NCI-H345 (cell line): ENCODE measurements at places on chromosomes 2 and 18.

- DNase-seq, result no peak
Observed at GRCh38 chr18:23627321-23627720, 35.4 kb downstream of the ANKRD29 start.

- no peak for DNase-seq
Observed at GRCh38 chr2:195445639-195446038, 211.4 kb upstream of the SLC39A10 start.

- no peak for DNase-seq
Observed at GRCh38 chr2:59737299-59737698, 816.2 kb downstream of the BCL11A start.

- no peak for DNase-seq
Observed at GRCh38 chr2:96546797-96547196, 10.2 kb downstream of the ARID5A start.

- DNase-seq, result no peak
Observed at GRCh38 chr18:46290440-46291020, 186.3 kb downstream of the HAUS1 start.

DNA sequence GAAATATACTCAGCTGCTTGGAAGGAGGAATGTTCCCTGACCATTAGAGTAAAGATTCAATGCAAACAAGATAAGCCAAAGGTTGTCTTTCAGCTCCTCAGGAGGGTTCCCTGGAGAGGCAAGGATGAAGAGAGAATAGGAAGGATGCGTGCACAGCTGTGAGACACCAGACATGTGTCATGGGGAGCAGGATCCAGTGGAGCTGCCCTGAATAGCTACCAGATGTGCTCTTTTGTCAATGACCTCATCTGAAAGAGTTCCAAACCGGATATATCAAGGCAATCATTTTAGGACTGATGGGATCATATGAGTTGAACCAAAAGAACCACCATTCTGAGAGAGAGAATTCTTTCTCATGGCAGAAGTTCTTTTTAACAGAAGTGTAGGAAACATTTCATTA is 490.6 kb downstream of the IRS1 start:
- DNase-seq, result no peak

DNA sequence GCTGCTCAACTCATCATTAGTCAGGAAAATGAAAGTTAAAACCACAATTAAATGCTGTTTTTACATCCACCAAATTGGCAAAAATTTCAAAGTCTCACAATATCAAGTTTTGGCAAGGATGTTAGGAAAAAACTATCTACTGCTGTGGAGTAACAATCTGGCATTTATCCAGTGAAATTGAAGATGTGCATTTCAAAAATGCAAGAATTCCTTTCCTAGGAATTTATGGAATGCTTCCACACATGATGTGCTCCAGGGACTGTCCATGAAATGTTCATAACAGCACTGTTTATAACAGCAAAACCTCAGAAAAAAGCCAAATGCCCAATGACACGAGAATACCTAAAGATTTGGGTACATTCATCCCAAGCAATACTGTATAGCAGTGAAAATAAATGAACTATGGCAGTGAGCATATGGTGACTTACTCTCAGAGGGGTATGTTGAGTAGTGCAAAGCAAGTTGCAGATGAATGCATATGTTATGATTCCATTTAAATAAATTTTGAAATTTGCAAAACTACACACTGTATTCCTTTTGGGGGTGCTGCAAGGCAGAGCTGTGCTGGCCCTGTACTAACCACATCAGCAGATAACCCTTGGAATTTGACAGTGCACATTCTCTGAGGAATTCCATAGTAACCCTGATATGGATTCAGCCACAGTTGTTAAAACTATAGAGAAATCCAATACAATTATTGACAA is 41.3 kb upstream of the GYPC start:
- DNase-seq, result no peak

GRCh38 chr2:181396256-181397123 is 60.7 kb upstream of the ITGA4 start:
- DNase-seq, result no peak

DNA sequence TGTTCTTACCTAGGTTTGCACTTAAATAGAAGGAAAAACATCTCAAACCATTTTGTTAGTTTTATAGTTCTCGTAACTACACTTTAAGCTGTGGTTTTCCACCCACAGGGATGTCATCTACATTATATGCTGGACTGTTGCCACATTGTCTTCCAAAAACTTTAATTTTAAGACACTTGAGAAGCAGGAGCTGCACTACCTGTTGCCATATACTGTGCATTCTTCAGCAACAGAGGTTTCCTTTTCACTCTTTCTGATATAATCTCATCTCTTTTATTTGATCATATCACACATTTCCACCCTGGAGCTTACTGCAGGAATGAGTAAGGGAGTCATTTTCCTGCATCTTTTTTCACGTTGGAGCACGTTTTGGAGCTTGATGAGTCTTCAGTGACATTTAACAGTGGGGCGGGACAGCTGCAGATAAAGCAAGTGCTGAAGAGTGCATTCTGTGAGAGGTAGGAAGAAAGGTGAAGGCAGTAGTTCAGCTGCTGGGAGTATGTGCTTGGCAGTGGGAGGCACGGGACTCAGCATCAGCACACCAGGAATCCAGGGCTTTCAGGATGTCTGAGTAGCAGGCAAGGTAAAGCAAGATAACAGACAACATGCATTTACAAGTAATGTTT is 3.8 kb downstream of the LIMS1 start:
- no peak for DNase-seq

DNA sequence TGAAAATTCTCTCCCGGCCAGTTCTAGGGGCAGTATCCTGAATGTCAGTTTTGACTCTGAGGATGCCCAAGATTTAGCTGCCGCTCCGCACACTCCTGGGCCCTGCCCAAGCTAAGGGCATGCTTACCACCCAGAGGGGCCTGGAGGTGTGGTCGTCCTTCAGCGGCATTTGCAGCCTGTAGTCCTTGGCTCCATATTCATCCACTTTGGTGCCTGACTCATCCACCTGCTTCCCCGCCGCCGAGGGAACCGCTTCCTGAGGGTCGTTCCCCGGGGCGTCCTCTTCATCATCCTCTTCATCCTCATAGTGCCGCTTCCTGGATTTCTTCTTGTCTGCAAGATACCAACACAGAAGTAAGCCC is 577 bp downstream of the ERCC3 start:
- no peak for DNase-seq

GRCh38 chr2:6654279-6654678 is 211.4 kb downstream of the CMPK2 start:
- no peak for DNase-seq

DNA sequence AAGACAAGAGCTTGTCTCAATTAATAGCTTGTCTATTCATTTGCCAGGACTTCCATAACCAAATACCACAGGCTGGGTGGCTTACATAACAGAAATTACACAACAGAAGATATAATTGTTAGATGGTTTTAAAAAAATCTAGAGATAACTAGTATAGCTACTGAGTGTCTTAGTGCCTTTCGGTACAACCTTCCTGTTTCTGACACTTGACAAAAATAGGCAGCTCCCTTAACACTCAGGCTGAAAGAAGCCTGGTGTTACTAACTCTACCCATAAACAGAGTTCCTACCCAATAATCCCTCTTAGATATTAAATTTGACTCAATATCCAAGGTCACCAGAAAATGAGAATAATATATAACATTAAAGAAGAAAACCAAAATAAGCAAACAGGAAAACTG is 129.7 kb downstream of the BARD1 start:
- no peak for DNase-seq

GRCh38 chr18:11661430-11661829 is 27.6 kb upstream of the GNAL start:
- no peak for DNase-seq

DNA sequence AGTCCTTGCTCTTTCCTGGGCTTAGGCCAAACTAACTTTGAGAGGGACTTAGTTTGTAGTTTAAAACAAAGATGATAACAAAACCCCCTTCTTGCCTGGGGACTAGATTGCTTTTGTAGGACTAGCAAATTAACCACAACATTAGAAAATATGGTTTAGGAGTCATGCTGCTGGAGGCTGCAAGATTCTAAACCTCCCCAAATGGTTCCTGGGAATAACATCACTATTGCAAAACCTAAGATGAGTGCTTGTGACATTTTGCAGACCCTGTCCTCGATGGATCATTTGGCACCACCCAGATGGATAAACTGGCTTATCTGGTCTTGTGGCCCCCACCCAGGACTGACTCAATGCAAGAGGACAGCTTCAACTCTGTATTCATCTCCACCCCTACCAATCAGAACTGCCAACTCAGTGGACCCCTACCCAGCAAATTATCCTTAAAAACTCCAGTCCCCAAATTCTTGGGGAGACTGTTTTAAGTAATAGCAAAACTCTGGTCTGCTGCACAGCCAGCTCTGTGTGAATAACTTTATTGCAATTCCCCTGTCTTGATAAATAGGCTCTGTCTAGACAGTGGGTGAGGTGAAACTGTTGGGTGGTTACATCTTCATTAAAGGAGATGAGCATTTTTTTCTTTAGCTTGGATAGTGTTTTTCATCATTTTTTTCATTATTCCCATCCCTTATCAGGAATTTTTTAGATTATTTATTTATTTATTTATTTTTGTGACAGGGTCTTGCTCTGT is 58.9 kb downstream of the SPTBN1 start:
- no peak for DNase-seq

- no peak for DNase-seq
Observed at GRCh38 chr18:50720325-50720674, 99.5 kb downstream of the MRO start.

GRCh38 chr2:232434091-232434490 is 21.9 kb upstream of the ALPI start:
- no peak for DNase-seq

- no peak for DNase-seq
Observed at GRCh38 chr2:113158884-113159553, 14.8 kb upstream of the PSD4 start.

GRCh38 chr2:102661846-102662245 is 42.5 kb downstream of the SLC9A2 start:
- DNase-seq, result no peak

- no peak for DNase-seq
Observed at GRCh38 chr2:133581010-133581760, 12.9 kb upstream of the NCKAP5 start.

DNA sequence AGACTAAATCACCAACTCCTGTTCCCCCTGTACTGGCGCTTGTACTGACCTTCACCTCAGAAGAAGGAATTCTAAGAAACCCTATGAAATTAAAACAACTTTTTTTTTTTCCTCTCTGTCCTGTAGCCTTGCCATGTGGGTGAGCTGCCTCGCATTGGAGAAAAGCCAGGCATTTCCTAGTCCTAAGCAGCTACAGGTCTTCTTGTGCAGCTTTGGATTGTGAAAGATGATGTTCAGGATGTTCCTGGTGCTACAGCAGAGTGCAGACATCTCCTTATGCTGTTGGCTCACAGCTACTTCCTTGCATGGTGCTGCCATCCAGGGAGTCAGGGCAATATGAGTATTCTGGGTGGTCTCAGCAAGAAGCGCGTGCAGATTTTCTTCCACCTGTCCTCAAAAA is 11.9 kb downstream of the PIK3C3 start:
- no peak for DNase-seq

DNA sequence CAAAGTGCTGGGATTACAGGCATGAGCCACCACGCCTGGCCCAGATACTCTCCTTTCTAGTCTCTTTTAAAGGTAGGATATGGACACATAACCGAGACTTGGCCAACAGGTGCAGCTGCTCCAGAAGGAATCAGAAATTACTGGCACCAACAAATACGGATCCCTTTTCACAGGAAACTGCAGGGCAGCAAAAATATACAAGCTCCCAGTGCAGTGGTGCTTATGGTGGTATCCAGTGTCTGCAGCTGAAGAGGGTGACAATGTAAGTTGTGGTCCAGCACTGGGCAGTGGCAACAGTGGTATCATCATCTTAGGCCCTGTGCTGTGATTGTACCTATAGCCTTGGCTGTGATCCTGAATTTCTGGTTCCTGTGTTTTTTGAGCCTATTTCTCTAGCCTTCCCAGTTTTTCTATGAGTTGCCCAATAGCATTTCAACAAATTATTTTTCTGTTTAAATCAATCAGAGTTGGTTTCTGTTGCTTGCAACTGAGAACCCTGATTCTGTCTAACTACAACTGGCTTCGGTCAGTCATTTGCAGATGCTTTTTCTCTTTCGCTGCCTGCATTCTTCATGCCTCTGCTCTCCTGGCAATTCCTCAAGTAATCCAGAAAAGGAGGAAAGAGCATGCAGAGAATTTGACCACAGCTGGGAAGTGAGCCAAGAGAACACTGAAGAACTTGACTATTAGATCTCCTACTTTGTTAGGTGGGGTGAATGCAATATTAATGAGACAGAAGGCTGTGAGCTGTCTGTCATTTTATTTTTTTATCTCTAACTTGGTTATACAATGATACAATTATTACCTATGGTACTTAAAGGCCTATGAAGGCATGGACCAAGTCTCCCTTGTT is 30.8 kb upstream of the EML4 start:
- no peak for DNase-seq

DNA sequence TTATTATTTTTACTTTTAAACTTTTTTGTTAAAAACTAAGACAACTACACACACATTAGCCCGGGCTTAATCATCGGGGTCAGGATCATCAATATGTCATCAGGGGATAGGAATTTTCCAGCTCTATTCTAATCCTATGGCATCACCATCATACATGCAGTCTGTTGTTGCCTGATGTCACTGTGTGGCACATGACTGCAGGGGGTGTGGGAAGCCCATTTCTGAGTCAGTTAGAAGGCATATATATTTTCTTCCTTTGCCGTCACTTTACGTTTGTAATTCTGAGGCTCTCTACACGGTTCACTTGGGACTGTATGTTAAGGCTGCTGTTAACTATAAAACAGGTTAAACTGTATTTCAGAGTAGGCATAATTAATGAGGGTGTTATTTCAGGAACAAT is 144.4 kb upstream of the ITGA6 start:
- no peak for DNase-seq

- DNase-seq, result no peak
Observed at GRCh38 chr2:226932443-226932842, 96.6 kb downstream of the RHBDD1 start.

DNA sequence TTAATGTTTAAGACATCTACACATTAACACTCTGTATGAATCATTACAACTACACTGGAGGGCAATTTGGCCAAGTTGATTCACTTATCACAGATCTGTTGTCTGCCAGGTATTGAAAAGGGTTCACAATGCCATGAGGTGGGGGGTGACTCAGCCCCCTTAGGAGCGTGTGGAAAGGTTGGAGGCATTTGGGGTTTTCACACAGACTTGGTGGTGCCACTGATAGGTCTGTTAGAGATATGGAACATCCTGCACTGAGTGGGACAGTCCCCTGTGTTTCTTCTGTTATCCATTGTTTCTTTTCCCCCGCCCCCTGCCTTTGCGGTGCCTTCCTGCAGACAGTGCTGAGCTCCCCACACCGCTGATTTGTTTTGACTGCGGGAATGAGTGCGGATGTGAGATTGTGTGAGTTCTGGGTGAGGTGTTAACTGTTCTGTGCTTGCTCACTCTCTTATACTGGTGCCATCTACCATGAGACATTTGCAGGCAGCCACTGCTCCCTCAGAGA is 9.3 kb upstream of the TSN start:
- no peak for DNase-seq

DNA sequence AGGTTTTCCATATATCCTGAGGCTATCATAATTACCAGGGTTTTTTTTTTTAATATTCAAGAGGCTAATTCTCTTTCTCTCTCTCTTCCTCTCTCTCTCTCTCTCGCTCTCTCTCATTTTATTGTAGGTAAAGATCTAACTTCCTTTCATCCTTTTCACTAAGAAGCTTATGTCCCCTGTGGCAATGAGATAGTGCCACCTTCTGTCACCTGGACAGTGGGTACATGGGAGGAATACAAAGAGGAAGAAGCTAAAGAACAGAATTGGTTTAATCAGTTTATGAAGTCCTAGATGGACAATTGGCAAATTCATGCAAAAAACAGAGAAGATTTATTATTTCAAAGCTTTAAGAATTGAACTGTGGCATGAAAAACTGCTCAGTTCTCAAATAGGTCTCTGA is 1582.3 kb upstream of the TMEFF2 start:
- no peak for DNase-seq
